ENCODE measurements at places on chromosomes 6 and 20. TPM values are rescaled to one million over a fixed set of nuclear protein-coding genes. Genes with fewer than 3 reads are reported as not detected.
A peak's percentile ranks its signal among the peaks of the same experiment; 100 is the strongest.

- H3K4me1 ChIP-seq: no peaks in the 10 kb centered on the region
- no peaks in the 10 kb centered on the region for H3K27me3 ChIP-seq
- no peak overlapping the region for H3K27ac ChIP-seq
- DNase-seq: no peak
- H3K36me3 ChIP-seq: peaks cover 3% of the 10 kb centered on the region
- no peak overlapping the region for H3K4me3 ChIP-seq
Measured at GRCh38 chr6:17429383-17430061, 36.1 kb downstream of the CAP2 start.

DNA sequence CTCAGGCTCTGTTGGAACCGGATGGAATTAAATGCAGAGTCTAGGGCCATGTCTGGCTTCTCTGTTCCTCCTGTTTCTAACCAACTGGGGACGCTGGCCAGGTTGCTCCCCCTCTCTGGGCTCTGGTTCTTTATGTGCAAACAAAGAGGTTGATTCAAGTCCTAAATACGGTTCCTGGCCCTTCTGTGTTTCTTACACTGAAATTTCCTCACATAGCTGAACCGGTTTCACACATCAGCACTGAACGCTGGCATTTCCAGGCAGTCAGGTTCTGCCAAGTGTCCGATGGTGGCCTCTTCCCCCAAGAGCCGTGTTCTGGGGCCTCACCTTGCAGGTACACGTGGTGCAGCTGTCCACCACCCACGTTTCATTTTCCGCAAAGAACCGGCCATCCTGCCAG lies 13.5 kb downstream of the THBS2 start:
- peaks cover 51% of the 10 kb centered on the region for H3K36me3 ChIP-seq
- H3K27ac ChIP-seq: peak overlapping the region; percentile 26
- H3K27me3 ChIP-seq: no peaks in the 10 kb centered on the region
- no peak for DNase-seq
- no peaks in the 10 kb centered on the region for H3K4me1 ChIP-seq
- no peak overlapping the region for H3K4me3 ChIP-seq

- no peak overlapping the region for H3K27ac ChIP-seq
- no peaks in the 10 kb centered on the region for H3K36me3 ChIP-seq
- DNase-seq: no peak
- no peaks in the 10 kb centered on the region for H3K27me3 ChIP-seq
Measured at GRCh38 chr6:8218861-8219260, 116.5 kb upstream of the EEF1E1 start.

GRCh38 chr6:3871515-3871914 lies 22.3 kb downstream of the FAM50B start:
- H3K4me3 ChIP-seq: no peak overlapping the region
- DNase-seq: peak; percentile 43
- peaks cover 14% of the 10 kb centered on the region for H3K4me1 ChIP-seq
- H3K27me3 ChIP-seq: no peaks in the 10 kb centered on the region
- H3K27ac ChIP-seq: no peak overlapping the region
- H3K36me3 ChIP-seq: no peaks in the 10 kb centered on the region

- no peaks in the 10 kb centered on the region for H3K36me3 ChIP-seq
- H3K4me3 ChIP-seq: no peak overlapping the region
- DNase-seq: no peak
- H3K4me1 ChIP-seq: peaks cover 26% of the 10 kb centered on the region
- no peak overlapping the region for H3K27ac ChIP-seq
- no peaks in the 10 kb centered on the region for H3K27me3 ChIP-seq
Measured at GRCh38 chr6:2967936-2968335, 3.4 kb downstream of the SERPINB6 start.

- peaks cover 5% of the 10 kb centered on the region for H3K4me1 ChIP-seq
- H3K4me3 ChIP-seq: no peak overlapping the region
- DNase-seq: no peak
Measured at GRCh38 chr6:112298816-112299281, 44.5 kb upstream of the LAMA4 start.

DNA sequence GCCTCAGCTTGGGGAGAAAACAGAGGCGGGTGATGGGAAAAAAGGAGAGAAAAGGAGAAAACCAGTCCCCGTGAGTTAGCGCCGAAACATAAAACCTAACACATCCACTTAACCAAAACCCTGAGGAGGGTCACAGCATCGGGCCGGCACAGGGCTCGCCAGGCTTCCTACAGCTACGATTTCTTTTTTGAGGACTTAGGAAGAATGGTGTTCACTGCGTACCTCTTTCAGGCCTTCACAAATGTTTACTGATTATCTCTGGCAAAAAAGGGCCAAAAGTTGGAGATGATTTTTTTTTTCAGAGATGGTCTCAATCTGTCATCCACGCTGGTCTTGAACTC lies 48.8 kb downstream of the DSTN start:
- H3K36me3 ChIP-seq: peaks cover 51% of the 10 kb centered on the region
- H3K27ac ChIP-seq: no peak overlapping the region
- no peak for DNase-seq
- H3K27me3 ChIP-seq: no peaks in the 10 kb centered on the region
- H3K4me1 ChIP-seq: peaks cover 26% of the 10 kb centered on the region
- no peak overlapping the region for H3K4me3 ChIP-seq

NOX3 gene
- total RNA-seq: not detected

DNA sequence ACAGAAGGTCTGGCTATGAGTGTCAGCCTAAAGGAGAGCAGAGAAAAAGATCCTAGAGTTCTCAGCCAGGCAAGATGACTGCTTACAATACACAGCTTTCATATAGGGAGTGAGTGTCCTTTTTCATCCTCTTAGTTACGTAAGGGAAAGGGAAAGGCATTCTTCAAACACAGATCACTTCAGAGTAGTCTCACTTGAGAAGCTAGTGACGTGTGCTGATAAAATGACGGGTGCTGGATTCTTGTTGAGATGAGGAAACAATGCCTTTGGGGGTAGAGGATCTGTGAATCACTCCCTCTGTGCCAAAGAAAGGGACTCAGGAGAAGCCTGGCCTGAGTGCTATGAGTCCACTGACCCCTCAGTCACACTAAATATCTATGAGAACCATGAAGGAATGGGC lies 117.3 kb downstream of the QRSL1 start:
- peak overlapping the region; percentile 20 for H3K27ac ChIP-seq
- no peak overlapping the region for H3K4me3 ChIP-seq
- H3K36me3 ChIP-seq: no peaks in the 10 kb centered on the region
- no peak for DNase-seq

DNA sequence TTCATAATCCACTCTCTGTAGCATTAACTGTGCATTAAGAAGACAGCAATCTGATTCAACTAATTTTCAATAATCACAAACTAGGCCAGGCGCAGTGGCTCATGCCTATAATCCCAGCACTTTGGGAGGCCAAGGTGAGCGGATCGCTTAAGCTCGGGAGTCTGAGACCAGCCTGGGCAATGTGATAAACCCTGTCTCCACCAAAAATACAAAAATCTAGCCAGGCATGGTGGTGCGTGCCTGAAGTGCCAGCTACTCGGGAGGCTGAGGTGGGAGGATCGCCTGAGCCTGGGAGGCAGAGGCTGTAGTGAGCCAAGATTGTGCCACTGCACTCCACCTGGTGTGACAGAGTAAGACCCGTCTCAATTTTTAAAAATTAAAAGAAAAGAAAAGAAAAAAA lies 29.5 kb downstream of the SERPINB9 start:
- no peak overlapping the region for H3K4me3 ChIP-seq
- DNase-seq: no peak
- no peaks in the 10 kb centered on the region for H3K27me3 ChIP-seq
- peaks cover 25% of the 10 kb centered on the region for H3K4me1 ChIP-seq

- DNase-seq: no peak
- peaks cover 43% of the 10 kb centered on the region for H3K4me1 ChIP-seq
- H3K36me3 ChIP-seq: no peaks in the 10 kb centered on the region
- H3K27ac ChIP-seq: peak overlapping the region; percentile 60
- no peak overlapping the region for H3K4me3 ChIP-seq
Measured at GRCh38 chr6:143701349-143702234, 23.8 kb downstream of the PHACTR2 start.

HSPA1A gene
- total RNA-seq: 345 TPM

All from vagina (tissue), 2 donors.